NCI-H446 (cell line): ENCODE measurements at places on chromosomes 4 and X.

DNA sequence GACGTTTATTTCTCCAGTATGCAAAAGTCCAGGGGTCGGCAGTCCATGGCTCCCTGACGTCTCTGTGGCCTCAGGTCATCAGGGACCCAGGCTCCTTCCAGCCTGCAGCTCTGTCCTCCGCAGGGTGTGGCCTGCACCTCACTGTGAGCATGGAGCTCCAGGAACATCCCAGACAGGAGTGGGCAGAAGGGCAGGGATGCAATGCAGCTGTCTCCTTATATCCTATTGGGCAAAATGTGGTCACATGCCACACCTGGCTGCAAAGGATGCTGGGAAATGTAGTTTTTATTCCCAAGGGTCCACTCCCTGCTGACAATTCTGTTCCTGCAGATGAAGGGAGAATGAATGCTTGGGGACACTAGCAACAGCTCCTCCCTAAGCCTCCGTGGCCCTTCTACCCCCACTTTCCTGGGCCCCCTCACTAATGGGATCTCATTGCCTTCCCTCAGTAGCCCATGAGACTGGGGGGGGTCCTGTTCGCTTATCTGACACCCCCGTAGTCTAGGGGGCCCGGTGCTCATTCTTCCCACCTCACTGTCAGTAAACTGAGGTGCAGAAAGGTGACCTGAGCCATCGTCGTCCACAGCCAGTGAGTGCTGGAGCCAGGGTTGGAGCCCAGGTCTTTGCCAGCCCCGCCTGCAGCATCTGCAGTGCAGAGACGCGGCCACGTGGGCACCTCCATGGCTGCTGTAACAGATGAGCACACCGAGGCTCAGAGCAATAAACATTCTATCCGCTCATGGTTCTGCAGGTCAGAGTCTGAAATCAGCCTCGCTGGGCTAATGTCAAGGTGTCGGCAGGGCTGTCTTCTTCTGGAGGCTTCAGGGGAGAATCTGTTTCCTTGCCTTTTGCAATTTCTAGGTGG, 5.9 kb upstream of the GRPEL1 start:
- no peak for DNase-seq

DNA sequence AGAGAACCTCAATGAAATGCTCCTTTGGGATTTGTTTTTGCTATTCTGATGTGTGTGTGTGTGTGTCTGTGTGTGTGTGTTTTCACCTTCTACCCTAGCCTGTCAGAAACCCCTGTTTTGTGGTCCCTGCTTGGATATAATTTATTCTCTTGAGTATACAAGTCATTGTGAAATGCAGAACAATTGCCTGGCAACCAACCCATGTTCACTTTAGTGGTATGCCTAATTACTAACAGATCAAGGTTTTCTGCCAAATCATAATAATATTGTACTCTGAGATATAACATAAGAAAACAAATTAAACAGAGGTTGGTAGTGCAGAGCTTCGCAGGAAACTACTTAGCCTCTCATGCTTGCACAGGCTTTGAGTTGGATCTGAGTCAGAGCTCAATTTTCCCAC, 7.0 kb upstream of the TET2 start:
- DNase-seq = no peak

DNA sequence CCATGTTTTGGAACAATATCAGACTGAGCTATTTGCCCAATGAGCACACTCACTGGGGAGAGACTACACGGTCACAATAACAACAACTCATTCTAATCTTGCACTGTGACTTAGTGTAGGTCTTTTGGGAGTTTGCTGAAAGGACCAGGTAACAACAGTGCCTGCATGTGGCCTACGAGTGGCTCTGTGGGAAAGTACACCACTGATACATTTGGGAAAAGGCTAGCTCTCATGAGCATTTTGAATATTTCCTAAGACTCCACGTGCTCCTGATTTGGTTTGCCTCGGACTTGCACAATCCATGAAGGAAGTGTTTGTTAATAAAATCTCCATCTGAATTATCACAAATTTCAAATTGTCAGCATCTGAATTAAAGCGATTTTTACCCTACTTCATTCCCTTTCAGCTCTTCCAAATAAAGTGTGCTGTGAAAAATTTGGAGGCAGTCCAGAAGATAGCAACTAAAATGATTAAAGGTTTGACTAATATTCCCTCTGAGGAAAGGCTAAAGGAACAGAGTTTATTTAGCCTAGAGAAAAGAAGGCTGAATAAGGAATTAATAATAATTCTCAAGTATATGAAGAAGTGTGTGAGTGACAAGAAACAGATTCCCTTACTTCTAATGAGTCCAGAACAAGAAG, 406.4 kb downstream of the PPARGC1A start:
- DNase-seq = no peak

- no peak for DNase-seq
Measured at GRCh38 chrX:66074920-66075879, 35.3 kb upstream of the VSIG4 start.

DNA sequence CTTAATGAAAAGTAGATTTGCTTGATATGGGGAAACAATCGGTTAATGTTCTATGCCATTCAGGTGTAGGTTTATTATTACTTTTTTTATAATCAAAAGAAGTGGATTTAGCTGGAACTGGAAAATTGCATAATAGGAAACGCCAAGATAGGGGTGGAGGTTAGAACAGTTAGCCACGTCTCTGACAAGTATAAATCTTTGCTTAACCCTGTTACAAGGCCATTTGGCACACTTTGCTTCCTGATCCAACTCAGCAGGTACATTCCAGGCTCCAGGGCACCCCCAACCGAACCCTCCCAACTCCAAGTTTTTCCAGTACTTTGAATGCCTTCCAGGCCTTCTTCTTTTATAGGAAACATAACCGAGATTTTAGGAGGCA, 50.6 kb upstream of the ACSL4 start:
- DNase-seq = no peak

- no peak for DNase-seq
Measured at GRCh38 chr4:153785910-153786721, 2.8 kb downstream of the SFRP2 start.

- no peak for DNase-seq
Measured at GRCh38 chr4:140109737-140110136, 44.2 kb downstream of the MAML3 start.

DNA sequence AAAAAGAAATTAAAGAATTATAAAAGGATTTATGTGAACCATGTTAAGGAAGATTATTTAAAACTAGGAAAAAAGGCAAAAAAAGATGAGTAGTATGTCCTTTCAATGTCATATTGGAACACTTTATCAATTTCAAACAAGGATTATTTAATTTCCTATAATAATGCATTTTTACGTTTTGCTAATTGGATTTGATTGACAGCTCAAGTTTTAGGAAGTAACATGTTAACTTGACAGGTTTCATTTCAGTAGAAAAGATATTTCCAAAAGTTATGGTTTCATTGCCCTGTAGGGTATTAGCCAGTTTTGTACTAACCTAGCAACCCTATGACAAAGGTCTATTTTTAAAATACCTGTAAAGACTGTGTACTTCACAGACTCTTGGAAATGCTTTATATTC, 379.6 kb upstream of the ZFP42 start:
- DNase-seq = no peak

- no peak for DNase-seq
Measured at GRCh38 chr4:1211891-1212545, 36.9 kb downstream of the CTBP1 start.

GRCh38 chrX:155056471-155056870, 14.5 kb downstream of the CMC4 start:
- no peak for DNase-seq

GRCh38 chr4:151948351-151949016, 187.7 kb upstream of the GATB start:
- no peak for DNase-seq

GRCh38 chr4:38332699-38333098, 331.3 kb upstream of the KLF3 start:
- DNase-seq = no peak

GRCh38 chr4:75249739-75250138, 264.5 kb downstream of the RCHY1 start:
- DNase-seq = no peak

DNA sequence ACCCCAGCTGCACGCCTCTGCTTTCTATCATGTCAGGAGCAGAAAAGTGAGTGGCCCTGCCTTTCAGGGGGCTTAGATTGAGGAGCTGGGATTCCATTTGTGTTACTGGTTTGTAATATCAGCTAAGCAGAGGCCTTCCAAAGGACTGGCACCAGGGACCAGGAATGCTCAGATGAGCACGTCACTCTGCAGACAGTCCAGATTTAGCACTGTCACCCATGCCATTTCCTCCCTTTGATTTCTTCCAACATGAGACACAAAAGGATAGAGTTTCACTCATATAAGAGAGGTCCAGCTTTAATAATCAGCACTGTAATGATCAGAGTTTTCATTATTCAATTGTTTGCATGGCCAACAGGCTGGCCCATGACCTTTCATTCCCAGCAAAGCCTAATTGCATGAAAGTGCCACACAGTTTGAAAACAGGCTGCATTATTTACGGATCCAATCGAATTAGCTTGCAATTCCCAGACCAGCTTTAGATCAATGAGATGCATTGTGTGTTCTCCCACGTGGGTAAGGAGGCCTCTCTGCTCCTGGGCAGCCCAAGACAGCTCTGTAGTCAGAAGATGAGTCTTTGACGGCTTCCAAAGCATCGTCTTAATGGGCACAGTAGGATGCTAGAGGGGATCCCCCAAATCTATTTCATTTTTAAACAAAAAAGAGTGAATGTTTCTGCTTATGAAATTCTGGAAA, 9.8 kb upstream of the SLC2A9 start:
- no peak for DNase-seq

- DNase-seq = no peak
Measured at GRCh38 chr4:7198440-7199128, 6.2 kb downstream of the SORCS2 start.

DNA sequence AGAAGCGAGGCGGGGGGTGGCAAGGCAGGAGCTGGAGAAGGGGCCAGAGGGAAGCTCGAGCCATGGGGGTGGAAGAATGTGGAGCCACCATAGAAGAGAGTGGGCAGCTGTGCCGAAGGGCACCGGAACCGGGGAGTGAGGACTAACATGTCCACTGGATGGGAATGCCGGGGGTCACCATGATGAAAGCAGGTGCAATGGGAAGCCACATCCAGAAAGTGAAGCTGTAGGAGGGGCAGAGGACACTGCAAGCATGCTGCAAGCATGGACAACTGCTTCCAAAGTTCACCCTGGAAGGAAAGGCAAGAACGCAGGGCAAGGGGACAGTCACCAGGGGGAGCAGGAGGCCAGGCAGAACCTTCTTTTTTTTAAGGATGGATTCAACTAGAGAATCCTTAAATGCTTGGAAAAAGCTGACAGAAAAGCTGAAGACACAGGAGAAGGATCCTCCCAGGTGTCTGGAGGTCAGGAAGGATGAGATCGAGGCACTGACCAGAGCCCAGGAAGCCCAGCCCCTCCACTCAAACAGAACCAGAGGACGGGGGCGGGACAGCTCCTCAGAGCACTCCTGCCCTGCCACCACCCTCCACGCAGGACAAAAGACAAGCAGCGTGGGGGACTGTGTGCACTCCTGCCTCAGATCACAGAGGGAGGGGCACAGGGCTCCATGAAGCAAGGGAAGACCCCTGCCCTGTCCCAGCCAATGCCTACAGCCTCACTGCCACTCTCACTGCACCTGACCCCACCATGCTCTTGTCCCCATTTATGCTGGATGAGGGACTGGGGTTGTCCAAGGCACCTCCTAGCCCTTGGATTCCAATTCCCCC, 169.2 kb downstream of the AFAP1 start:
- no peak for DNase-seq

DNA sequence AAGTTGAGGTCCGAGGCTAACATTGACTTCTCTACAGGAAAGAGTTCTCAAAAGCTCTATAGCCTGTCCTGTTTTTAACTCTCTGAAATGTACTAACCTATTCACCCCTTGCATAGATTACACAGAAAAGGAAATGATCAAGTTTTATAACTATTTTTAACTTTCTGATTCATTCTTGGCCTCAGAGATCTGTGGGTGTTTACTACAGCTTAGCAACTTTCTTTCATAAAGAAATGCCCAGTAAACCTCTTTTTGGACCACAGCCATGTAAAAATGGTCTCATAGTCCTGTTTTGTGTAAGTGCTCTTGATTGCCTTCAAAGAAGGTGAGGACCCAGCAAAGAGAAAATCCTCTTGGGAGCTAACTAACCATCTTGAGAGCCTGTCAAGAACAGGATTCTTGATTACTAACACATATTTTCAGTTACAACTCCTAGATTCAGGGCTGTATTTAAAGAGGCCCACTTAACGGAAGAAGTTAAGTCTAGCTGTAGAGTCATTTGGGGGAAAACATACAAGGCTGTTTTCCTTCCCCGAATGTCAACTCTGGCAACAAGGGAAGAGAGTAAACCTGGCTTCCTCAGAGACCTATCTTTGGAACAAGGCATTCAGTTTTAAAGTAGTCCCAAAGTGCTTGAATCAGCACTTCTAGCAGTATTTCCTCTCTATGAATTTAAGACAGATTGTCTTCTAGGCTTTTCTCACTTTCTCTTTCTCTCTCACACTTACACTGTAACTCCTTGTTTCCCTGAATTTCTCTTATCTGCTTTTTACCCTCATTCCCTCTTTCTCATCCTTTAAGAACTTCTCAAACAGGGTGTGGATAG, 78.2 kb downstream of the IL21 start:
- DNase-seq = no peak

DNA sequence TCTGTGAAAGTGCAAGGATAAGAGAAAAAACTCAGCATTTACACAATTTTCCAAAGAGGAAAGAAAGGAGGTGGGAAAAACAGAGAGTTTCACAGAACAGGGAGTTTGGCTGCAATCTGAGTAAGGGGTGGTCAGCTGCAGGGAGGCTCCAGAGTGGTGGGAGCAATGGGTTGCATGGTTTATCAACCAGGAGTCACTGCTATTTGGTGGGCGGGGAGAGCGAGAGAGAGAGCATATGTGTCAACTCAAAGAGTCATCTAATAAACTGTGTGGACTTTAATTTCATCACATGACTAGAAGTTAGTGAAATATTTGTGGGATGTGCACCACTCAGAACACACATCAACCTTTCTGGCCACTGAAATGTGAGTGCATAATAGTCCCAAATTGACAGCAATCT, 94.6 kb downstream of the FAM13A start:
- no peak for DNase-seq

GRCh38 chrX:40933706-40934425, 151.4 kb upstream of the USP9X start:
- no peak for DNase-seq

GRCh38 chrX:124030520-124030919, 69.0 kb downstream of the STAG2 start:
- no peak for DNase-seq

GRCh38 chr4:38532908-38533499, 131.0 kb upstream of the KLF3 start:
- DNase-seq = no peak

DNA sequence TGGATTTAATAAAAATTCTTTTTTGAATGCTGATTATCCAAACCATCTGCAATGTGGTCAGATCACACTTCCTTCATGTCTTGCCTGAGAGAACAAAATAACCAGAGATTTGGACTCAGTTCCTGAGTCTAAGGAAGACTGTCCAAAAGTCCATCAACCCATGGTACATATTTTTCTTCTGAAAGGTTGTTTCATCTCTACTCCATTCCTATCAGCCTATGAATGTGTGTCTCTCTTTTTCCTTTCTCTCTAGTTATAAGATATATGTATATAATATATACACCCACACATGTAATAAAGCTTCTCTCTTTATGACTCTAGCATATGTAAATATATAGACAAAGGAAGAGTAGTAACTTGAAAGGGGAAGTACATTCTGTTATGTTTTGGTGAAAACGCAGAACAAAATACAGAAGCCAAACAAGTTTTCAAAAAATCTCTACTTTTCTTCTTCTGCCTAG, 226.9 kb downstream of the ARHGAP24 start:
- peak; percentile 11 for DNase-seq
